Activated T-cell treated with anti-CD3 and anti-CD28 coated beads, Interleukin-2, amount 50 U/mL, for 1 hour (primary cell): ENCODE measurements at places on chromosomes 1 and 21.

GRCh38 chr1:81617308-81617967, 183.3 kb upstream of the ADGRL2 start:
- DNase-seq: no peak

DNA sequence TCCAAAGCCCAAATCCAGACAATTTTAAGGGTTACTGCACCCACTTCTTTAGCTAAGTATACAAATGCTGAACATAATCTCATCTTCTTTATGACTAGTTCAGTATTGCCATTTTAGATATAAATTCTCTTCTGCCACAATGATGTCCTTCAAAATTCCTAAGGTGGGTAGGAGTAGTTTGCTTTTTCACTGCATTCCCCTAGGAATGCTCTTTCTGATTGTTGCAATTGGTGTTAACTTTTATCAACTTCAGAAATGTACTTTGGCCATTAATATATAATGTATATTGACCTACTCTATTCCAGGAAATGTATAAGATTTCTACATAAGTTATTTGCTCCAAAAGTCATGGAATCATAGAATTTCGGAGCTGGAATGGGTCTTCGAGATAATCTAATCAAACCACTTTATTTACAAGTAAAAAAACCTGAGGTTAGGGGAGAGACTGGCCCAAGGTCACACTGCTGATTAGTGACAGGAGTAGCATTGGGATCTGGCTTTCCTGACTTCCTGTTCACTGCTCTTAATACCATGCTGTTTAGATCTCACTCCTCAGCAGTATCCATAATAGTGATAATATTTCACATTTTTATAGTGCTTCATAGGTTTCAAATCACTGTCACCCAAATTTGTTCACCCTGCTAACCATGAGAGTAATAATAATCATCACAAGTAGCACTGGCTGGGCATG, 46.4 kb upstream of the RASAL2 start:
- DNase-seq: no peak

- DNase-seq: no peak
Measured at GRCh38 chr1:84103197-84103992, 40.7 kb upstream of the PRKACB start.

GRCh38 chr1:114334297-114334696, 176.7 kb downstream of the TRIM33 start:
- no peak for DNase-seq

DNA sequence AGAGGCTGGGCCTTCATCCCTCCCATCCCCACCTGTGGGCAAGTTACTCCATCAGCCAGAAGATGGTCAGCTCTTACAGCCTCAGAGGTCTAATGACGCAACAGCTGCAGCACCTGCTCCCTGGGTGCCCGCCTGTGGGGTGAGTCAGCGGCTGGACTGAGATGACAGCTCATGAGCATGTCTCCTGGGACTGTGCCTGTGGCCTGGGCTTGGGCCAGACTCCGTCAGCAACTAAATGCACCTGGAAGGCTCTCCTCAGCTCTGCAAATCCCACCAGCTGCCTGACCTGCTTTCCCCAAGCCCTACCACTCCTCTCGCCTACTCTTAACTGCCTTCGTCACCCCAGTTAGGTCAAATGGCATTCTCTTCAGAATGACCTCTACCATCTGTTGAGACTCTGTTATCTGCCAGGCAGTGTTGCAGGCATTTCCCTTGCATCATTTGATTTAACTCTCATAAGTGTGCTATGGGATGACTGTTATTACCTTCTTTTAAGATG, 47.7 kb downstream of the ETS2 start:
- DNase-seq: no peak

DNA sequence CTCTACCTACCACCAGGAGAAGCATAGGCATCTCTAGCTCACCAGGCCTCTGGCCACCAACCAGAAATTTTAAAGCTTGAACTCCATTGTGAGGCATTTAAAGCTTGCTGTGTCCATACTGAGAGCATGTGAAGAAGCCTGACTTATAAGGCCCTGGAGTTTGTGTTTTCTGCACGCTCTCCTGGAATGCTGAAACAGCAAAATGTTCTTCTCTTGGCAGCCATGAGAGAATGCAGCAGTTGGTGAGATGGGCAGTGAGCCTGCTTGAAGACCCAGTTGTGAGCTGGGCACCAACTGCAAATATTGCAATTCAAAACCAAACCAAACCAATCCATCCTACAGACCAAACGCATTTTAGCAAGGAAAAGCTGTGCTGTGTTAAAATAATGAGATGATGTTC, 170.0 kb upstream of the IVNS1ABP start:
- DNase-seq: no peak
